ENCODE measurements at places on chromosomes 3 and 15.

GRCh38 chr3:170002231-170002630, 35.6 kb upstream of the GPR160 start:
- DNase-seq: no peak

DNA sequence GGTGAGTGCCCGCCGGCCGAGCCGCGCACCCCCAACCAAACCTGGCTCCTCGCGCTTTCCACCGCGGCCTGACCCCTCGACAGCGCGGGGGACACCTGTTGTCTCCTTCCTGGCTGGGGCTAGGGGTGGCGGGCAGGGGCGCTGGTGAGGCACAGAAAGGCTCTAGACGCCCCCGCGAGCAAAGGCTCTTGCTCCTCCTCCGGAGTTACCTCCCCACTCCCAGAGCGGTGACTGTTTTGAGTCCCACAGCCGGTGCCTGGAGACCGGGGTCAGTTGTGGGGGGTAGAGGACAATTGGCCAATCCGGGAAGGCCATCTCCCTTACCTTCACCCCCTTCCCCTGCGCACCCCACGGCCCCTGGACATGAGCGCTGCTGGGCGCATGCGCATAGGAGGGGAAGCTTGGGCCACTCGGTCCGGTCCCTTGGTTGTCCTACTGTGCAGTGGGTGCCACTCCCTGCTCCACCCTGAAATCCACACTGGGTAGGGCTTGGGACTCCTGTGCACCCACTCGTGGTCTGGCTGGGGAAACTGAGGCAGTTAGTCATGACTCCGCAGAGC, 554 bp downstream of the CHST13 start:
- no peak for DNase-seq

GRCh38 chr3:185658504-185658912, 72.4 kb downstream of the SENP2 start:
- no peak for DNase-seq

DNA sequence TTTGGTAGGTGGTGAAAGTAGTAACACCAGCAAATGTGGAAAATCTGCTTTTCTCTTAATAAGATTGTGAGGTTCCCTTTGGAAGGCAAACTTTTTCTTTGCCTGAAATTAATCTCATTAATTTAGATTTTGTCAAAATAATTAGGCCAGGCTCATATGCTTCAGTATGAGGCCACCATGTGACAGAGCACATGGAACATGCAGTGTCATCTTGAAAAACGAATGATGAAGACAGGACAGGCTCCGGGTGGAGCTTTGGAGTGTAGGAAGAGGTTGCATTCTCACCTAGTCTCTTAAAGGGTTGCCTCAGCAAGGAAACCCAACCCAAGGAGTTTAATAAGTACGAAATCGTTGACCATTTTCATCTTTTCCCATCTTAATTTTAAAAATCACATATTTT, 18.6 kb upstream of the LZTFL1 start:
- DNase-seq: no peak

GRCh38 chr3:46282696-46283095, 40.4 kb downstream of the CCR3 start:
- no peak for DNase-seq

DNA sequence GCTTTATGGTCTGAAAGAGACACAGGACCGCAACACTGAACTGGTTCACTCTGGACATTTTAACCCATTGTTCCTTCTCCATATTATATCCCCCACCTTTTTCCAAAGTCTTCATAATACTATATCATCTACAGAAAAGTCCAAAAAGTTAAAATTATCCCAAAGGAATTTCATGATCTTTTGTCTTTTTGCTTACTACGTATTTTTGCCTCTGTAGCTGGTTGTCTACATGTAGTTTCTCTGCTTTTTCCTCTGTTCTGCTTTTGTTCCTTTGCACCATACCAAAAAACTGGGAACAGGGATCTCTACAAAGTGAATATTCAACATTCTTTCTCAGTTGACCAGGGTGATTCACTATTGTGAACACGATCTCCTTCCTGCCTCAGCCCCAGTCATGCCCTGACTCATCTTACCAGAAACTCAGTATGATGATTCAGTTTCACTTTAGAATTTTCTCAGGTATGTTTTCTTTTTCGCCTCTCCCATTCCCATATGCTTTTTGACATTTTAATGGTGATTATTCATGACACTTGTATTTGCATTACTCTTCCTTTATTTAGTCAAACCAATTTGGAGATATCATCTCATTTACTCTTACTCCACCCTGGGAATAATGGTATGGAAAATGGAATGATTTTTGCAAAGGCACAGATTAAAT, 14.5 kb downstream of the EMC4 start:
- no peak for DNase-seq

- DNase-seq: no peak
Measured at GRCh38 chr3:178504128-178504527, 32.1 kb upstream of the KCNMB2 start.

DNA sequence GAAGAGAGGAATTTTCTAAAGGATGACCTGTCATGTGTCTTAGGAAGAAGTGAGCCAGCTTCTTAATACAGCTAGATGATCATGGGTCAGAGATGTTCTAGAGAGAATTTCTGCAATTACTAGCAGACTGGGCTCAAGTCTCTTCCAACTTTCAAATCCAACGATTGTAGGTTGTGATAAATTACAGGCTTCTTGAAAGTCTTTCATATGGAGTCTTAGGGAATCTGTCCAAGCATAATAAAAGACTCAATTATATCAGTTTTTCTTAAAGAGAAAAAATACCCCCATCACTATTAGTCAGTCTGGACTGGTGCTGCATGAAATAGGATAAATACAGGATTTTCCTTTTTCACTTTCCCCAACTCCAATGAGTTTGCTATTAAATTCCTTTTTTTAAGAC, 59.1 kb downstream of the DRD3 start:
- DNase-seq: no peak

GRCh38 chr3:87996882-87997281, 61.9 kb downstream of the CGGBP1 start:
- no peak for DNase-seq

DNA sequence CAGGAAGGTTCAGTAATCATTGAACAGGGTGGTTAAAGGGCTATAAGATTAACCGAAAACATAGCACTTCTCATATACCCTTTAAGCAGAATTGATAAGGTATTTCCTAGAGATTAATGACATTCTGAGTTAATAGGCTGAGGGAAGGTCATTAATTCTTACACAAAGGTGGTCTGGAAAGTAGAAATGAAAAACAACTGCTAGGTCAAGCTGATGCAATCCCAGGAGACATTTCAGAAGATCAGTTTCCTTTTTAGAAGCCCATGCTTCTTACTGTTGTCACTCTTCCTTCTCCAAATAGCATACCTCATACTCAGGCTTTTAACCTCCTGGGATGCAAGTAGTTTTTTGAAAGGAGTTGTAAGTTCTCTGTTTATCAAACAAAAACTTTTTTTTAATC, 8.8 kb downstream of the FILIP1L start:
- no peak for DNase-seq

GRCh38 chr3:45387636-45388348, 584 bp upstream of the LARS2 start:
- no peak for DNase-seq

GRCh38 chr15:60733196-60733595, 254.3 kb upstream of the ICE2 start:
- no peak for DNase-seq

DNA sequence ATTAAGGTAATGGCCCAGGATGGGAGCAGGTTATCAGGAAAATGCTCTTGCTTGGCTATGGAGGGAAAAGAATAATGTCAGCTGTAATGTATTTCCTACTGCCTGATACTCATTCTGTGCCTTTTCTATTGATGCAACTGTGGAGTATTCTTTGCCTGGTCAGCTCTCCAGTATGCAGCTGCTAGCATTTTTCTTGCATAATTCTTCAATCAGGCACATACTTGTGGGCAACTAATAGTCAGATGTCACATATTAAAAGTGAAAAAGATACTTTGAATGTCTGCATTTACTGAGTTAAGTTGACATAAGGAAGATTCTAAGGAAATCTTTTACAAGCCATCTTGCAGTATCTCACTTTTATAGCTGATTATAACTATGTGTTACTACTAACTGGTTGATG, 29.5 kb downstream of the CD80 start:
- DNase-seq: no peak

DNA sequence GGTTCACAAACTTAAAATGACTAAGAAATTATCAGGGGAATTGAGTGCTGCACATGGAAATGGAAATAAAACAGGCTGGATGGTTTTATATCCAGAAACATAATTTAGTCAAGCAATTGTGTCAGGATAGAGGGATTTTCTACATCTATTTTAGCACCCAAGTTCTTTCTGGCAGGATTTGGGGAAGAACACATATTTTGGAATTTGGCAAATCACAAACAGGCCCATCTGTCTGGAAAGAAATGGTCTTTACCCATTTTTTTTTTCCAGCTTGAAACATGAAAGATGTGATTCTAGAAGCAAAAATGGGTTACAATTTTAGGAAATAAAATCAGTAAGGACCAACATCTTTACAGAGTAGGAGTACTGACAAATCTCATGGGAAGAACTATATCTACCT, 14.4 kb upstream of the UNC13C start:
- DNase-seq: no peak

GRCh38 chr3:14564741-14565140, 24.6 kb upstream of the GRIP2 start:
- DNase-seq: no peak

GRCh38 chr15:100537331-100537730, 8.6 kb upstream of the CERS3 start:
- no peak for DNase-seq

DNA sequence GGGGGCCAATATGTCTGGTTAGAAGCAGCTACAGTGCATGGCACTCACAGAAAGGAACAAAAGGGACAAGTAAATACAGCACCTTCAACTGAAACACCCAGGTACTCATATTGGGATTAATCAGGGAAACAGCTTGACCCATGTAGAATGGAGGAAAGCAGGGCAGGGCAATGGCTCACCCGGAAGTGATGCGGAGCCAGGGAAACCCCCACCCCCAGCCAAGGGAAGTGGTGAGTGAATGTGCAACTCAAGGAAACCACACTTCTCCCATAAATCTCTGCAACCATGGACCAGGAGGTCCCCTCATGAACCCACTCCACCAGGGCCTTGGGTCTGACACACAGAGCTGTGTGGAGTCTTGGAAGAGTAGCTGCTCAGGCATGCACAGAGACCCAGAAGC, 117.1 kb downstream of the MTHFS start:
- DNase-seq: no peak

- DNase-seq: no peak
Measured at GRCh38 chr15:58221591-58222241, 83.5 kb downstream of the AQP9 start.

DNA sequence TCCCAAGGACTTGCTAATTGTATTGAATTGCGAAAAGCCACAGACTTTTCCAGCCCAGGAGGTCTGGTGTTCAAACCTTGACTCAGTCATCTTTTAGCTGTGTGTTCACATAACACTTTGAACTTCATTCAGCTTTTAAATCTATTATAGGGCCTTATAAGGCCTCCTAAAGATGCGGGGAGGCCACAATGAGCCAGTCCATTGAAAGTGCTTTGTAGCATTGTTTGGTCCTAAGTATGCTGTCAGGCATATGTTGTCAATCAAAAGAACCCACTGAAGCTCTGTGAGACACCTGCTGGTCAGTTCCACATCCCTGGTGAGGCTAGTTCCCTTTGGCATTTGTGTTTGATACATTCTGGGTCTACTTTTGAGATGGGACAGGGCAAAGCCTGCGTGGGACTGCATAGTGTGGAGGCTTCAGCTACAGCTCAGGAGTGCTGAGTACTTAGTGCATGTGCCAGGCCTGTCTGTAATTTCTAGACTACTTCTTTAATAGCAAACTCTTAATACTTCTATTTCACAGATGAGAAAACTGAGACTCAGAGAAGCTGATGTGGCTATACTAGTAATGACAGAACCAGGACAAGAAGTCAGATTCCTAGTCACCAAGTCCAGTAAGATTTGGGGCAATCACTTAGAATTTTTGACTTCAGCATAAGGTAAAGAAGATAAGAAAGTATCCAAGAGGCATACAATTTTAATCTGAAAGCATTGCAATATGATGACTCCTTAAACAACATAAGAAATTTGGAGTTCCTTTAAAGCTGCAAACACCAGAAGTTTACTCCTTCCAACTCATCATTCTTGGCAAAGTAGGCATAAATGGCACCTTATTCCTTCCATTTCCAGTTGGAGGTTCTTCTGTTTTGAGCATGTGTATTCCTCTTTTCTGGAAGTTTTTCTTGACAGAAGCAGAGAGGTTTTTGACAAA, 213.0 kb downstream of the PDCD6IP start:
- no peak for DNase-seq

DNA sequence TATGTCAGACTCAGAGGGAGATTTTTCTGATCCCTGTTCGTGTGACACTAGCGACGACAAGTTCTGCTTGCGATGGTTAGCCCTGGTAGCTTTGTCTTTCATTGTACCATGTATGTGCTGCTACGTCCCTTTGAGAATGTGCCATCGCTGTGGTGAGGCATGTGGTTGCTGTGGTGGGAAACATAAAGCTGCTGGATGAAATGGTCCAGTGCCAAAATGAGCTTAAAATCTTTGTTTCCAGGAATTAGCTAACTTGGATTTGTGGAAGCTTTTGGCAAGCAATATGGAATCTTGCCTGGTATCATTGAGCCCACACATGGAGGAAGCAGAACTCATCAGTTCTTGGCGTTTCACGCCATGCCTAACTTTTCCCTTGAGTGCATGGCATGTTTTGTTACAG, 98.8 kb downstream of the SPRED1 start:
- DNase-seq: no peak

GRCh38 chr15:41944313-41944940, 27.9 kb downstream of the EHD4 start:
- no peak for DNase-seq

DNA sequence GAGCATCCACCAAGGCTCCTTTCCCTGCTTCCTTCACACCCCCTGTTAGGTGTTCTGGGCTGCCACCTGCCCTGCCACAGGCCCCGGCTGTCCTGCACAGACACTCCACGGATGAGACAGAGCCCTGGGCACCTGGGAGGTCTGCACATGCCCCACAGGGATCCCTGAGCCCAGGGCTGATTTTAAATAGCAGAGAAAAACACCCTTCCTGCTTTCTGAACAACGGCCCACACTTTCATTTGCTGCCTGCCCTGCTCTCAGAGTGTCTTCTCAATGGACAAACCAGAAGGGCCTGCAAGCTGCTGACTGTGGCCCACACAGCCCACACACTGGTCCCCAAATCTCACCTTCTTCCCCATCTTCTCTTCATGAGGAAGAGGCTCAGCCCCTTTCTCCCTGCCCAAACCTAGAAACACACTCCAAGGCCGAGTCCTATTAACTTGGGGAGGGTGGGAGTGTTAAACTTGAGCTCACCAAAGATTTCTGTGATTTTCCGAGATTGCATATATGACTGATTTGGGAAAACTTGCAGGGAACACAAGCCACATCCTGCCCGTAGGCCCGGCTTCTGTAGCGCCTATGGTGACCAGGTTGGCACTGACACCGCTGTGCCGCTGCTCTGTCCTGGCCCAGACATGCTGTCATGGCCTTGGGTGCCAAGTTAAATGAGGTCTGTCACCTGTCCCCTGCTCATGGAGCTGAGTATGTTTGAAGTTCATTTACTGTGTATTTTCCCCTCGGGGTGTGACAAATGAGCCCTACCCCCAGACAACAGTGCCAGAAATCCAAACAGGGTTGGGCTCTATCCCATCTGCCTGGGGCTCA, 47.2 kb upstream of the KLF13 start:
- DNase-seq: no peak
